ENCODE measurements at places on chromosomes 7 and 10. TPM values are rescaled to one million over a fixed set of nuclear protein-coding genes. Genes with fewer than 3 reads are reported as not detected.

DNA sequence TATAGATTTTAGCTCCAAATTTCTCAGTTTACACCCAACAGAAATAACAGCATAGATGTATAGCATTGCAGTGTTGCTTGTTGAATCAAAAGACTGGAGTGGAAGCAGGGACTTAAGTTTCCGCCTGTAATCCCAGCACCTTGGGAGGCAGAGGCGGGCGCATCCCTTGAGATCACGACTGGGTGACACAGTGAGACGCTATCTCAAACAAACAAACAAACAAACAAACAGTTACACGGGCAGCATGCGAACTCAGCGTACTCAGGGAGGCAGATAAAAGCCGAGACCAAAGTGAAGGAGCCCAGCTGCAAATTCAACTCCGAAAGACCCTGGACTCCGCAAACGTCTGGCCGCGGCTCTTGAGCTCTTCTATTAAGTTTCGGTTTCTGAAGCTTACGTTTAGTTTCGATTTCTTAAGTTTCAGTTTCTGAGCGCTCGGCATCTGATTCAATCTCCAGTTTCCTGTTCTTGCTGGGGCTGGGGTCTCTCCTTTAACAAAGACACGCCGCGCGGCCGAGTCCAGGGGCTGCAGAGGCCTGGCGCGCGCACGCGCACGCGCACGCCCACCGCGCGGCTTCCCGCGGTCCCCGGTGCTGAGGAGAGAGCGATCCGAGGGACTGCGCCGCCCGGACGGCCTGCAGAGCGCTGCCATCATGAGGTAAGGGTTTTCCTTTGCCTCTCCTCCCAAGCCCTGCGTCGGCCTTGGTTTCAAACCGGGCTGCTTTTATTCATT lies at the start of gene IFIT5:
Gene IFIT5 (plus strand): TSS at position 423 of the 733 bp plus-strand sequence. CDS start 231 bp downstream, at position 654.
- peak; percentile 93 for DNase-seq

GRCh38 chr7:1053002-1053411 lies 8.7 kb downstream of the GPR146 start:
- DNase-seq: no peak

DNA sequence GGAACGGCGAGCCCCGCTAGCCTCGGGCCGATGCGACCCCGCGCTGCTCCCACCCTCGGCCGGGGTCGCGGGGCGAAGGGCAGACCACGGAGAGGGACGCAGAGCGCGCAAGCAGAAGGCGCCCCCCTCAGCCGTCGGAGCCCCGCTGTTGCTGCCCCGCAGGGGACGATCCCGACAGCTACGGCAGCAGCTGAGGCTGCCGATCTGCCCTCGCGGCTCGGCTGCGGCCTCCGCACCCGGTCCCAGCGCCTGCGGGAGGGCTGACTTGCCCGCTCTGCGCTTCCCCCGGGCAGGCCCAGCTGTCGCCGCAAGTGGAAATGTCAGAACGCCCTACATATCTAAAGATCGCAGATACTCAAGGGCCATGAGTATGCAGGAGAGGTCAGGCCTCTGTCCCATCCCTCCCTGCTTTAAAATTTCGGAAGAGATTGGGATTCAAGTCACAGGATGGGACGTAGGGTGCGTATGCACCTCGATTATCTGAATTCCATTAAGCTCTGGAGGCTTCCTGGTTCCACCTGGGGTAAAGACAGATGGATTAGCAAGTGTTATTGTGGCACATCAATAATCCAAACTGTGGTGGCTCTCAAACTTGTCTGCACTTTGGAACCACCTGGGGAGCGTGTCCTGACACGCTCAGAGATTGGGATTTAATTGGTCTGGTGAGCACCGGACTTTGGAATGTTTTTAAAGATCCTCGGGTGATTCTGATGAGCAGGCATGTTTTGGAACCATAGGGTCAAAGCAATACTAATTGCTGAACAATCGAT lies at the start of gene CRPPA:
Gene CRPPA (minus strand): TSS at position 206 of the 770 bp plus-strand sequence. CDS start 216 bp downstream, outside the sequence.
- no peak for DNase-seq

DNA sequence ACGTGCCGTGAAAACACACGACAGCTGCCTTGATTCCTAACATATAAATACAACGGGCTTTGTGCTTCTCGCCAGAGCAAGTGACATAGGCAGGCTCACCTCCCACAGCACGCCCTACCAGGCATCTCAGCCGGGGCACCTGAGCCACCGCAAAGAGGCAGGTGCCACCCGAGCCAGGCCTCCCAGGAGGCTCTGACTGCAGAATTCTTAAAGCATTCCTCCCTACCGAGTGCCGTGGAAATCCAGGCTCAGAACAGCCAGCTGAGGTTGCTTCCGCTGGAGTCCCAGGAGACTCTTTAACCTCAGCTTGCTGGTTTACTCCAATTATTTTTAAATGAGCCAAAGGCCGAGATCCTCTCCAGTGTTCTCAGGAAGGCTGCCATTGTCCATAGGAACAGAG lies 206.5 kb downstream of the USP6NL start:
- DNase-seq: no peak

Gene EPO
- not detected for total RNA-seq

- DNase-seq: no peak
These were observed 1024.1 kb upstream of the LRRN3 start for GRCh38 chr7:110066843-110067242.

- DNase-seq: no peak
These were observed 70.0 kb upstream of the PHYHIPL start for GRCh38 chr10:59106441-59106840.

DNA sequence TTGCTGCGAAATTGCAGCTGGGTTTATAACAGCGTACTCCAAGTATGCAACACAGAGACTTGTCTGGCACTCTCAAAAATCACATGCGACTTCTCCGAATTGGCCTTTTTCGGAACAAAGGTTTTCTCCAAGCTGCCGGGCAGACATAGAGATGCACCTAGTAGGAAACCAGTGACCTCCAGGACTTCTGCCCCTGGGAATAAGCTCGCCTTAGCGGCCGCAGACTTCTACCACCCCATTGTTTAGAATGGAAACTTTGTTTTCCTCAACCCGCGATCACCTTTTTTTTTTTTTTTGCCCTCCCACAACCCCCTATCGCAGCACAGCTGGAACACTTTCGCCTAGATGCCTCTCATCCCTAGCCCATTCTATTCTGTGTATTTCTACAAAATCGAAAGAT lies 4.9 kb upstream of the HOXA10 start:
- peak; percentile 45 for DNase-seq

Gene SCRN1
- total RNA-seq: 36.9 TPM

Gene AKR1C8
- total RNA-seq: 1.3 TPM

DNA sequence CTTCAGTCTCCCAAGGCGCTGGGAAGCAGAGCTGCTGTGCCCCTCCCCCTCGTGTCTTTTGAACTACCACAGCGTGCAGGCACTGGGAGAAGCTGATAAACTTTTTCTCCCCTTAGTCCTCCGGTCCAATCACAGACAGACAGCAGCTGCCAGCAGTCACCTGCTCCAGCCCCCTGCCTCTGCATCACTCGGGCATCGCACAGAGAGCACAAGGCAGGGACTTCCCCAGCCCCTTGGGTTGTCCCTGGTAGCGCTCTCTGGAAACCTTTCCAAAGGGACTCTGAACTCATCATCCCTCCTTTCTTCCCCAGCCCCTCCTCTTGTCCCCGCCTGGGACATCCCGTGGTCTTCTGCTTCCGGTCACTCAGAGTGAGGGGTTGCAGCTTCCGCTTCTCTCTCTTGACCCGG lies 1.4 kb upstream of the NEUROG3 start:
- no peak for DNase-seq

DNA sequence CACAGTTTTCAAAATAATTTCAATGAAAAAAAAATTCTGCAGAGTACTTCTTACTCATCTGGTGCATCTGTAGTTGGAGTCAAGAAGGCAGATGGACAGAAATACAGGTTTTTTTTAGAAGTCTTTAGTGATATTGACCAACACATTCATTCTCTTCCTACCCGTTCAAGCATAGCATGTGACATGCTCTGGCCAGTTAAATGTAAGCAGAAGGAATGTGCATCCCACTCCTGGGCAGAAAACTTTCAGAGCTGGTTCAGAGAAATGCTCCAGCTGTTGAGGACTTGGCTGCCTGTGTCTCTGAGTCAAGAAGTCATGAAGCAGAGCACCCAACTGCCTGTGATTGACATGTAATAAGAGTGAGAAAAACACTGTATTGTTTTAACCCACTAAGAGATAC lies 665.3 kb upstream of the IGFBP3 start:
- DNase-seq: no peak

Gene VPS37D
- total RNA-seq: 2.0 TPM

DNA sequence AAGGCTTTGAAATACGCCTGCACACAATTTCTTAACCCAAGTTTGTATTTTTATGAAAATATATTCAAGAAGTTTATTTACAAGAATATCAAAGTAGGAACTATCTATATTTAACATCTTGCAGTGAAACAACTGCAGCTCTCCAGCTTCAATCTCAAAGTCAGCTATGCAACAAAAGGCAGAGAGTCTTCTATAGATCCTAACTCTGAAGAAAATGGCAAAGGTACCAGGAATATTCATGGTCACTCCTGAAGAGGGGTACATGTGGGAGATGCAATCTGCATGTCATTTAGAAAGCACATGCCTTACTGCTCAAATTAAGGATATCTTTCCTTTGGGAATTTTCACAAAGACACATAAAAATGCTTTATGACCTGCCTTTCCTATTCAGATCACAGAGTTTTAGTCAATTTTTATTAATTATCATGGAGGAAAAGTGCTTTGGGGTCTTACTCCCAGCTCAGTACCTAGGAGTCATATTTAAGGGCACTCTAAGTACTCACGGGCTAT lies 1.5 kb downstream of the ANK3 start:
- no peak for DNase-seq

- DNase-seq: no peak
These were observed 34.2 kb downstream of the SEMA3C start for GRCh38 chr7:80884511-80885195.

Gene GNAT3
- not detected for total RNA-seq

Gene PIP
- total RNA-seq: not detected

DNA sequence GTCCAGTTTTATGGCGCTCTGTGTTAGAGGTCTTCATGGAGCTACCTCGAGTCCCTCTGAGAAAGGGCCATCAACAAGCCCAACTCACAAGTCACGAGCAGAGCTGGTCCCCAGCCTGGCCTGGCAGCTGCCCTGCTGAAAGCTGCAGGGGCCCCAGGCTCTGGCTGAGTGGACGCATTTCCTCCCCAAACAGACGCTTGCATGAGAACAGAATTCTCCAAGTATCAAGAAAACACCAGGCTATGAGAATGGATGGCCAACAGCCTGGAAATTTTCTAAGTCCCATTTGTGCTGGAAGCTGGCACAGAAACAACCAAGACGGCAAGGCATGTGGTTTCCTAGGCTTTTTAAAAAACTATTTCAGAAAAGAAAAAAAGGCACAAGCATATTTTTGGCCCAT lies 114.8 kb downstream of the FAM53B start:
- no peak for DNase-seq

Gene AMZ1
- total RNA-seq: 0.16 TPM

DNA sequence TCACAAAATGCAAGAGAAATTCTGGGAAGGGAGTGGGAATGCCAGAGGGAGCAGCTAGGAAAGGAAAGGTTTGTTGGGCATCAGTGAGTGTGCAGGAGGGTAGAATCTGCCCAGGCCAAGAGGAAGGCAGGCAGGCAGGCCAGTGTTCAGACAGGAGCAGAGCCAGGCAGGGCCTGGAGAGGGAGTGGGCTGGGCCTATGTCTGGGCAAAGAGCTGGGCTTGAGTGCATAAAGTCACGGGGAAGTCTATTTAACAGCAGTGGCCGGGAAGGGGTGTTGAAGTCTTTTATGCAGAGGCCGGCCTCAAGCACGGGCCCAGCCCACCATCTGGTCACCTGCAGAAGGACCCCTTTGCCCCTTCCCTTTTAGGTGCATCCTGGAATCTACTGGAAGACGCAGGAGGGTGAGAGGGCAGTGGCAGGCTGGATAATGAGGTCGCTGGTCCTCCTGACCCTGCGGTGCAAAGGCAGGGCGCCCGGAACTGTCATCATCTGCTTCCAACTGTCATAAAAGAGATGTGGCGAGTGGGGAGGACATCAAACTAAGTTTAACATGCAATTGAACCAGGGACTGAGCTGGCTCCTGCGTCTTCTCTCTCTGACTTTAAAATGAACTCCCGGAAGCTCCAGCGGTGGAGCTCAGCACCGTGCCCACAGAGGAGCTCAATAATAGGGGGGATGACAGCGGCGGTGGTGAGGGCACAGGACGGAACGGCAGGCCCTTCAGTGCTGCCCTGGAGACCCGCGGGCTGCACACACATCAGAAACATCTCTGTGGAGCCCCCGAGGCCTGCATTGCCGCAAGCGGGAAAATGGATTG lies 29.5 kb downstream of the CARD11 start:
- DNase-seq: peak; percentile 81

Gene FLNC
- total RNA-seq: 16.2 TPM

- DNase-seq: no peak
These were observed 33.9 kb upstream of the HYAL4 start for GRCh38 chr7:123811056-123811455.

Gene ANKRD1
- total RNA-seq: 1.6 TPM
